ENCODE measurements at places on chromosomes 6 and 20.

DNA sequence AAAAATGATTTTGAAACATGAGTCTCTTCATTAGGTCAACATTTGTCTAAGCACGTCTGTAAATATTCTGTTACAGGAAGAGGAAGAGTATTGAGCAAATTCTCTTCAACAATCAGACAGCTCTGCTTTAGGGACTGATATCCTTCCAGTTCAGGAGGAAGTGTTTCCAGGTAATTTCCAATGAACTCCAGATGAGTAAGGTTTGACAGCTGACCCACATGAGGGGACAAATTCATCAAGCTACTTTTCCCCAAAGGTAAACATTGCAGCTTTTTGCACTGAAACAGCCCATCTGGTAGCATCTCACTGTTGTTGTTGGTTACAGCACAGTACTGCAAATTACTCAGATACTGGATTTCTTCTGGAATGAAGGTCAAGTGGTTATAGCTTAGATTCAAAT is 18.1 kb downstream of the ENPP1 start:
- no peak for DNase-seq

DNA sequence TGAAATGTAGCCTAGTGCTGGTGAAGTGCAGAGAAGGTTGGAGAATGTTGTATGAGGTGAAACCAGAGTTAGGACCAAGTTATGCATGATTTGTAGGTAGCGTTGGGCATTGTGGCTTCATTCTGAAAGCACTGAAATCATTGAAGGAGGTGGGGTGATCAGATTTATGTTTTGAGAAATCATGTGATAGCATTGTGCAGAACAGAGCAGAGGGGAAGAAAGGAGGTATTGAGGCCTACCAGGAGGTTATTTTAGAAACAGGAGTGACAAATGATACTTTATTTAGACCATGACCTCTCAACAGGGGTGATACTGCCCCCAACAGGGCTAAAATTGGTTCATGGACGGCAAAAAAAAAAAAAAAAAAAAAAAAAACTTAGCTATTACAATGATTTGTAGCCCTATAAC is 15.6 kb upstream of the HMGN3 start:
- no peak for DNase-seq

DNA sequence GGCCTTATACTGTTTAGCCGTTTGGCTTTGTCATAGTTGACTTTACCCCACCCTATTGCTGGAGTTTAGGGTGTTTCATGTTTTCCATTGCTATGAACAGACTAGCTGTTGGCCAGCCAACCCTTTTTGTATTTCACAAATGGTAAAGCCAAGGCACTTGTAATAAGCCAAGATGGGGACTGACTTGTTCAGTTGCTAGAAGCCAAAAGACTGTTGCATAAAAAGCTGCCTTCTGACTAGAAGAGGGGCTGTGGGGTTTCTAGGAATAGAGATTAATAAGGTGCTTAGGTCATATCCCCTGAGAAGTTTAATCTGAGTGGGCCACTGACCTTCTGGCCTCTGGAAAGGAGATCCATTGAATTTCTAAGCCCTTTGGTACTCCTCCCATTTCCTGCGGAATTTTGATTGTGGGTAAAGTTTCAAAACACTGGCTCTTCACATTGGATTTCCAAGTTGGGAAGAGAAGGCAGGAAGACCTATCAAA is 211.1 kb downstream of the PLCB4 start:
- no peak for DNase-seq

- no peak for DNase-seq
Measured at GRCh38 chr6:31652925-31653724, 664 bp upstream of the BAG6 start.

DNA sequence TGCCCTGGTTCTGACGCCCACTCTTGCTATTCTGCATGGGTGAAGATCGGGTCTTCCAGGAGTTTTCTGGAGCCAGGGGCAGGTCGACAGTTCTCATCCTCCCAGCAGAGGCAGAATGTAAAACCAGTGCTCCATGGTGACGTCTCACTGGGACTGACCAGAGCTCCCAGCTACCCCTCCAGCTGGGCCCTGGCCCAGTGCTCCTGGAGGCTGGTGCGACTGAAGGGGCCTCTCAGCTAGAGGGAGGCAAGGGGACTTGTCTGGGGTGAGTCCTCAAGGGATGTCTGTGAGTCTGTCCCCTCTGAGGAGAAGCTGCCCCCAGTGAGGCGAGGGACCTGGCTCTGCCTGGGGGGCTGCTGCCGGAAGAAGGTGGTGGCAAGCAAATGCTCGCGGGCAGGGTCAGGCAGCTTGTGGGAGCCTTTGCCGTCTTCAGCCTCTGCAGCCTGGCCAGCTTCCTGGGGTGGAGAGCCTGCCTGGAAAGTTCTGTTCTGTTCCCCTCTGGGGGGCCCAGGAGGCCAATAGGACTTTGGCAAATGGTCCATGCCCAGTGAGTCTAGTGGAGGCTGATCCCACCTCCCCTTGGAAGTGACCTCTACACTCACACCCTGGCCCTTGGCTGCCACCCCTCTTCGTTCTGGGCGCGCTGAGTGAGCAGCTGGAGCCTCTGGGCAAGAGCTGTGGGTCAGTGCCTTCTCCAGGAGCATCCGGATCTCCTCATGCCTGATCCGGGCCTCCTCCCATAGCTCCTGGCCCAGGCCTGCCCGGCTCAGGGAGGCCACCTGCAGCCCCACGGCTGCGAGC is 47.5 kb downstream of the KIAA1755 start:
- no peak for DNase-seq

DNA sequence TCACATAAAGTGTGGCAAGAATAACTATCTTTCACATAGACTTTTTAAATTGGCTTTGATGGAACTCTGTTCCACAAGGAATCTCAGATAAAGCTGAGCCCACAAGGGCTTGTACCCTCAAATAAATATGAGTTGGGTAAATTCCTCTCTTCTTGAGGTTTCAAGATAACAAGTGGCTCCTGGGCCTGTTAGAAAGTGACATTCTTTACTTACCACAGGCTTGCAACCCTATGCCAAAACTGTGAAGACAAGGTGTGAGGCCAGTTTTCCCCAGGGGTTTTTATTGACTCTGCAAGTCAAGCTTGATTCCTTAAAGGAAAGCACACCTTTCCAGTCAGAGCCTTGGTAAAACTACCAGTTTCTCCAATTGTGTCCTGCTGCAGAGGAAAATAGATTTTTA is 664.8 kb upstream of the GJE1 start:
- DNase-seq, result no peak

DNA sequence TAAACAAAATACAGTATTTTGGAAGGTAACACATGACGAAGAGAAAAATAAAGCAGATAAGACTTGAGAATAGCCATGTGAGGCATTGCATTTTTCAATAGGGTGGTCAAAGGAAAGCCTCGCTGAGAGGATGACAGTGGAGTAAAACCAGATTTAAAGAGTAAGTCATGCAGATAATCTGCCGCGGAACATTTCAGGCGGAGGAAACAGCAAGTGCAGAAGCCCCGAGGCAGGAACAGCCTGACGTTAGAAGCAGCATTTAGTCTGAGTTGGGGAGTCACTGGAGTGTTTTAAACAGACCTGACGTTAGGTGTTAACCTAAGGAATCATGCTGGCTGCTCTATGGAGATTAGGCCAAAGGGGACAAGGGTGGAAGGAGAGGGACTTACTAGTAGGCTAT is 65.0 kb upstream of the VSTM2L start:
- no peak for DNase-seq

DNA sequence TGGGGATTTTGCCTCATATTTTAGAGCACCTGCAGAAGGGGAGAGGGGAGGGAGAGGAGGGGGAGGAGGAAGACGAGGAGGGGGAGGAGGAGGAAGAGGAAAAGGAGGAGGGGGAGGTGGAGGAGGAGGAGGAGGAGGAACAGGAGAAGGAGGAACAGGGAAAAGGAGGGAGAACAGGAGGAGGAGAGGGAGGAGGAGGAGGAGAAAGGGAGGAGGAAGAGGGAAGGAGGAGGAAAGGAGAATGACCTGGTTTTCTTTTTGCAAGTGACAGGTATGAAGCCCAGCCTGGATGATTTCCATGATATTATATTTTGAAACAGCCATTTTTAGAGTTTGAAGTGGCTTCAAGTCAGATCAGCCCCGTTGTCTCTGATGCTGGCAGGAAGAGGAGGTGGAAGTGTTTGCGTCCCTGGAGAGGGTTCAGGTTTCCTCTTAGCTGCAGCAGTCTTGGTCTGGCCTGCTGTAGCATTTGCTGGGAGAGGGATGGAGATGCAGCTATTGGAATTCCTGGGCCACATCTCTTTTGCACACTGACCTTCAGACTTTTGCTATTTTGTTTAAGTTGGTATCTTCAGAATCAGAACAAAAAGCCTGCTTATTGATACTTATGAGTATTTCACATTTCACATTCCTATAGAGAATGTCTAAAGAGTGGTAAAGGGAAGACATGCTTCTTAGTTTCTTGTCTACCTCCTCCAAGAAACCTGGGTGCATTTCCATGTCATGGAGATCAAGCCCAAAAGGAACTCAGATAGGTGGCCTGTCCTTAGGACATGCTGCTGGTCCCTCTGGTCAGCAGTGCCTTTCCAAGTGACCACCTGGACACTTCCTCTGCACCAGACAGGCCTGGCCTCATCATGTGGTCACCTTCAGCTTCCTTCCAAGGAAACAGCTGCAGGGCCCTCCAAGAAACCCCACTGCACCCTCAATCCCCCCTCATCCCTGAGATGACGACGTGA is 54.3 kb upstream of the IYD start:
- no peak for DNase-seq

DNA sequence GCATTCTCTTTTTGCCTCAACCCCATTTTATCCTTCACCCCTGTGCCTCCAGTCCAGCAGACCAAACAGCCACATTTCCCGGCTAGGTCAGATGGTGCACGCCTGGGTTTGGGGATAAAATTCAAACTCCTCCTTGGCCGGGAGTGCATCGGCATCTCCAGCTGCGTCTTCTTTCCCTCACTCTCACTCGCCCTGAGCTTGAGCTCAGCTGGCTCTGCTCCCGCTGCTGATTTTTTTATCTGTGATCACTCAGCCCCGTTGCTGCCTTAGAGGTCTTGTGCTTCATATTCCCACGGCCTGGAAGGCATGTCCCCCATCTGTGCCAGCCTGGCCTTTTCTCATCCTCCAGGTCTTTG is 6.8 kb upstream of the EZR start:
- peak; percentile 98 for DNase-seq

- DNase-seq, result no peak
Measured at GRCh38 chr6:3918469-3918868, 69.3 kb downstream of the FAM50B start.

DNA sequence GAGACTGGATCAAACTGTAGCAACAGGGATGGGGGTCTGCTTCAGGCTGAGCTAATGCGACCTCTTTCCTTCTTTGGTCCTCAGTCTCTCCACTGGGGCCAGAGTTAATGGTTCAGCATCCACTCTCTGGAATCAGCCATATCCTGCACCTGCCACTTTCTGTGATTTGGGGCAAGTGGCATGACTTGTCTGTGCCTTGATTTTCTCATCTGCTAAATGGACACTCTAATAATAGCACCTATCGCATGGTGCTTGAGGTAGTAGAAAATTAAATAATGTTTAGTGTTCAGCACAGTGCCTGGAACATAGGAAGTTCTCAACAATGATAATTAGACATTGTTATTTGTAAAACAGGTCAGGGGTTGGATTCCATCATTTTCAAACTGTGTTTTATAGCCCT is 6.3 kb downstream of the XKR7 start:
- DNase-seq, result no peak

DNA sequence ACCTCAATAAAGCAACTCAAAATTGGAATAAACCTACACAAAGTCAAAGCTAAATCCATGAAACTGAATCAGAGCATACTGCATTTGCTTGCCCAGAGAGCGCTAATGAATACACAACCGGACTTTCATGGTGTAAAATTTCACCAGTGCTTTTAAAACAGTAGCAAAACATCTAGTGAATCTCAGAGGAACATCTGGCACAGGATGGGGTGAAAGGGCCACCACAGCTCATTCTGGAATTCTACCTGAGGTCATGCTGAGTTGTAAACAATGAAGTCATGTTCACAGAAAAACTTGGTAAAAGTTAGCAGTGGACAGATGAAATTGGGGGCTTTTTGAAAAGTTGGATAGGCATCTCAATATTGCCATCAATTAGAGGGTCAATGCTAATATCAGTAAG is 125.6 kb upstream of the STXBP5 start:
- DNase-seq, result no peak

DNA sequence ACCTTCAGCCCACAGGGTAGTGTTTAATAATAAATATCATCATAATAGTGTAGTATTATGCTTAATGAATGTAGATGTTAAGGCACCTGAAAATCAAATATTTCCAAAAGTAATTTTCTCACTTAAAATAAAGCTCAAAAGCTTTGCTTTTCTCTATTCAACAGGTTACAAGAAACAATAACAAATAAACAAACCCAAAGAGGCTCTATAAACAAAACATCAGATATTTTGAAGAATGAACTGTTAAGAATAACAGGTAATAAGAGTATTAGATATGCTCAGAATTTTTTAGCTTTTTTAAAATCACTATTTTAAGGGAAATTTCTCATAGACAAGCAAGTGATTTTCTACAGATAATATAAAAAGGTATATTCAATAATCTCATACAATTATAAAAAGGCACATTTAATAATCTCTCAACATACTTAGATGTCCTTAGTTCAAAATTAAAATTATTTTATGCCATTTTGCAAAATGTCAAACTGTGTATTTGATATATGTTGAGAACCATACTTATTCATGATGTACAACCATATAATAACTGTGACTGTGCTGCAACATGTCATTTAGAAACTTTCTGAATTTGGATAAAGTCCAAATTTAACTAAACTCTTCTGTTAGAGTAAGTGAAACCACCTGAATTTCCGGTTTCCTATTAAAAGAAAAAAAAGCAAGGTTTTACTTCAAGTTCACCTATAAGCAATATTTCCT is 35.8 kb downstream of the PHIP start:
- DNase-seq, result no peak

DNA sequence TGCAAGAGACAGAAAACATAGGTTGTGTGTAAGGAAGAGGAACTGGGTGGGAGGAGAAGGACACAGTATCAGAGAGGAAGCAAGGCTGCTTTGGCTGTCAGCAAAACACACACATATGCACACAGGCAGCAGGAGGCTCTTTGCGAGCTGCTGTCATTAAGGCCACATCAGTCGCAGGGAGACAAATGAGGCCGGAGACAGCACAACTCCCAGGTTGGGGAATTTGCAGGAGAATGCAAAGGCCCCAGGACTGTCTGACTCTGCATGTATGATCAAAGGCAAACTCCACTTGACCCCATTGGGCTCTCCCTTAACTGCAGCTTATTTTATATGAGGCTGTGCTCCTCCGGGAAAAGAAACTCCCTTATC is 35.3 kb downstream of the METTL24 start:
- peak; percentile 61 for DNase-seq

GRCh38 chr20:16035576-16035975 is 537.7 kb downstream of the KIF16B start:
- no peak for DNase-seq

- no peak for DNase-seq
Measured at GRCh38 chr6:112033791-112034615, 19.9 kb upstream of the CCN6 start.

- DNase-seq, result no peak
Measured at GRCh38 chr6:145204301-145204700, 531.0 kb downstream of the EPM2A start.

All from lung (tissue), 17 donors.